IPS-NIHi11 (cell line): ENCODE measurements at places on chromosomes 7 and 10.

DNA sequence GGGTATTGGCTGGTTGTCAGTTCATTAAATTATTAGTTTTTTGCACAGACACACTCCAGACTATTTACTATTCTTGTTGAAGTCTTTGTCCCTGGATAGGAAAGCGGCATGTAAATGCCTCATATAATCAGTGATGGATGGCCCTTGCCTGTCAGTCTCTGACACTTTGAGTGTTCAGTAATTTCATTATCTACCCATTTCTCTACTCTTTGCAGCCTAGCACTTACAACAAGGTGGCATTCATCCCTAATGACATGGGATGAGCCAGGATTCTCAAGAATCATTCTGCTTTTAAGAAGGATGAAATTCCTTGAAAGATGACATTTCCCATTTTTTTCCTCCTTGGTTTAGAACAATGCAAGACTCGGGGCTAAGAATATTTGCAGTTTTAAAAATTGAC, 155.7 kb downstream of the SORCS3 start:
- DNase-seq, result no peak

- DNase-seq, result no peak
These were observed 5.6 kb downstream of the CCSER2 start for GRCh38 chr10:84333864-84334451.

GRCh38 chr7:30238721-30239441, 45.5 kb upstream of the ZNRF2 start:
- DNase-seq, result no peak

- peak; percentile 87 for DNase-seq
These were observed at the start of gene SFMBT2 for GRCh38 chr10:7410862-7411670. SFMBT2 (minus strand) TSS chr10:7411034; CDS start chr10:7381898, 29,136 bp downstream.

DNA sequence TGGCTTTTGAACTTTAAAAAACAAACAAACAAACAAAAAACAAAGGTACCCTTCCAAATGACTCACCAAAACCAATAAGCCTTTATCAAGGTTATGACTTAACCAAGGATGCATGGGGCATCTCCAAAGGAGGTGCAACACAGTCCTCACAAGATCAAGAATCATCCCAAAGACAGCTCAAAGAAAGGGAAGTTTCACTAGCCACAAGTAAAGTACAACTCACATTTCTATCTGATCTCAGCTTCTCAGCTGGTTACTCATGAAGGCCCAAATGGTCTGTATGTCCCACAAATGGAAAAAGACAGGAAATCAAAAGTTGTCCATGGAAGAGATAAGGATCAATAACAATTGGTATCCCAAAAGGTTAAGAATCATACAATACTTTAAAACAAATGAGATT, 6.0 kb upstream of the MKLN1 start:
- no peak for DNase-seq

- no peak for DNase-seq
These were observed 592.7 kb downstream of the NXPH1 start for GRCh38 chr7:9026121-9026520.

DNA sequence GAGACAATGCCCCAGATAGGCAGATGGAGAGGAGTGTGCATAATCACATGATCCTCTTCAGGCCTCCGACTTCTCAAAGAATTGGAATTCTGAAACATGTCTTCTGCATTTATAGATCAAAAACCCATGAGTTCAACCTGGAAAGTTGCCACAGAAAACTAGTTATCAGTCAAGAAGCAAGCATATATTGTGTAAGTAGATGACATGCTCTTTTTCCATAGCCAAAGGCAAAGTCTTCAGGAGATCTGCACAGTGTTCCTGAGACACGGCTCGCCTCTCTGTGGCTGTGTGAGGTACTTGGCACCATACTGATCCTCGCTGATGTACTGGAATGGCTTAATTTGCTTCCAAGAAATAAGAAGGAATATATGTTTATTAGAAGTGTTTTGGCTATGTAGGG, 213.5 kb upstream of the MKI67 start:
- no peak for DNase-seq

- no peak for DNase-seq
These were observed 964.7 kb downstream of the LRMDA start for GRCh38 chr10:76396134-76396533.

DNA sequence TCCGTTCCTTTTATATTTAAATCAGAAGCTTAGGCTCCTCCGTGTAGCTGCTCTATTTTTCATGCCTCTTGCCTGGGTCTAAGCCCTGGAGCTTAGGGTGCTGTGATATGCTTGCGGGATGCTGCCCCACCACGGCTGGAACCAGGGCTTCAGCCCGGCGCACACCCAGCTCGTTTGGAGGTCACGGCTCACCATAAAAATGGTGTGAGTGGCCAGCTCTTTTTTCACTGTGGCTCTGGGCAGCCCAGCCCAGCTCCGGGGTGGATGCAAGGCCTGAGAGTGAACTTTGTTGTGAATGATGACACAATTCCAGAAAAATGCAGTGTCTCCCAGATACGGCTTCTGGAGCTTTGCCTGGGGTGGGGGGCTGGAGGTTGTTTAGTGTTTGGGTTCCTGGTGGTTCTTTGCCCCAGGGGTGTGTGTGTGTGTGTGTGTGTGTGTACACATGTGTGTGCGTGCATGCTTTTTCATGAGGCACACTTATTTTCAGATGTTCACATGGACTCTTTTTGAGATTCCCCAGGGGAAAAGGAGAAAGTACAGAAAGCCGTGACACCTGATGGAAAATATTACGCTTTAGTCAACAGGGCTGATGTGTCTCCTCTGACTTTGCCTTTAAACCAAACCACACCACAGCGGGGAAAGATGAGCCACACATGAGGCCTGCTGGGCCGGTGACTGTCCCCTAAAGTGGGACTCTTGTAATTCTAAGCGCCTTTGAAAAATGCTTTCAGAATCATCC, 46.2 kb downstream of the GRK5 start:
- DNase-seq, result peak; percentile 47

GRCh38 chr10:122254831-122255230, 16.3 kb upstream of the BTBD16 start:
- DNase-seq, result no peak

- peak; percentile 12 for DNase-seq
These were observed 674 bp upstream of the OSBPL3 start for GRCh38 chr7:24980534-24981170.

DNA sequence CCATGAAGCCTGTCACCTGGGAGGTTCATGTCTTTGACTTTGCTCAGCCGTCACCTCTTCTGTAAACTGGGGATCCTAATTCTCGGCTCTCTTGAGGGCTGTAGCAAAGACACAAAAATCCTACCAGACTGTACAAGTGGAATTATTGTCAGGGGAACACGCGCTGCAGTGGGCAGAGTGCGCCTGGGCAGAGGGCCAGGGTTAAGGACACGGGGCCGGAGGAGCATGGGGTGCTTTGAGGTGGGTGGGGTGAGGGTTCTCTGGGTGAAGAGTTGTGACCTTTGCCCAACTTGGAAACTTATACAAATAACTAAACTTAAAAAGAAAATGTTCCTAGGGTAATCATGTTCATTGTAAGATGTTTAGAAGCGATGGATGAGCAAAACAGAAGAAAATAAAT, 36.0 kb downstream of the PALD1 start:
- DNase-seq, result no peak

DNA sequence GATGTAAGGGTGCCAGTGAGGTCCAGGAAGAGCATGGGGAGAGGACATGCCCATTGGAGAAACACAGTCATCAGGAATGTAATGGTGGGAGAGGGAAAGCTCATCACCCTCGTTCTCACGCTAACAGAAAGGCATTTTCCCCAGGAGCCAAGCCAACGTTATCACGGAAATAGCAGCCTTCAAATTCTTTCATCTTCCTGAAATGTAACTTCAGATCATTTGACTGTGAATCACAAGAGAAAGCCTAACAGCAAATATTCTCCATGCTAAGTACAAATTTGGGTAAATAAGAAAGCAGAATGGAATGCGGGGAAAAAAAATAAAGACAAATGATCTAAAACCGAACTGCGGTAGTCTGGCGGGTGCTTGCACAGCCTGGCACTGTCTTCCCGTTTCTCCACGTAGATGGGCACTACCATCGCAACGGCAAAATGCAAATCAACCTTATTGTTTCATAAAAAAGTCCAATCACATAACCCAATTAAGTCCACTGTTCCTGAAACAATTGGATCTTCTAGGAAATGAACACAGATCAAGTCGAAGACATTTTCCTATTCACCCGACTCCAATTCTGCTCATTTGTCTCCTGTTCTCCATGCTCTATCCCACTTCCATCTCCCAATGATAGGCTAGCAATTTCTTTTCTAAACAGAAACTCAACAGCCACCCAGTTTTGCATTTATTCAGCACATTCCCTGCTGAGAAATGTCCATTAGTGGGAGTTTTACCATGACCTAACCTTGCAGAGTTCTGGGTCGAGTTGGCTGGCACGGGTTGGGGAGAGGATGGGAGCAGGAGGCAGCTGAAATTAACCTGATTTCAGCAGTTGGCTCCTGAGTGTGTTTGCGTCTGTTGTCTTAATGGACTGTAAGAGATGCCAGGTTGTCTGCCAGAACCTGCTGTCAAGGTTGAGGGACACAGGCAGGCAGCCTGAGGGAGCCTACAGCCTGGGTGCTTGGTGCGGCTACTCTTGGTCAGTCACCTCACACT, 74.6 kb upstream of the FRMD4A start:
- DNase-seq, result no peak

DNA sequence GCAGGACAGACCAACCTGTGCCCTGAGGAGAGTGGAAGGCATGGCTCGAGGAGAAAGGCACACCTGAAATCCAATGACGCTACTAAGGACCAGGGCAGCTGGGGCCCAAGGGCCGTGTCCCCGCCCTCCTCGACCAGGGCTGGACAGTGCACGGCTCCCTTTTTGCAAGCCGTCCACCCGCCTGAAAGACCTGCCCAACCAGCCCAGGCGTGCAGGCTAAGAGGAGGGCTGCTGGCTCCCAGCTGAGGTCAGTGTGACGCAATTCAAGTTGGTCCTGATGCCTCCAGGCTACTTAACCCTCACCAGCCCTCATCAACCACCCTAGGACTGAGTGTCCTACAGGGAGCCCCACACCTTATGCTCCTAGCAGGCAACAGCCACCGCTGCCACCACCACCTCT, 69.3 kb downstream of the DLG5 start:
- peak; percentile 71 for DNase-seq

DNA sequence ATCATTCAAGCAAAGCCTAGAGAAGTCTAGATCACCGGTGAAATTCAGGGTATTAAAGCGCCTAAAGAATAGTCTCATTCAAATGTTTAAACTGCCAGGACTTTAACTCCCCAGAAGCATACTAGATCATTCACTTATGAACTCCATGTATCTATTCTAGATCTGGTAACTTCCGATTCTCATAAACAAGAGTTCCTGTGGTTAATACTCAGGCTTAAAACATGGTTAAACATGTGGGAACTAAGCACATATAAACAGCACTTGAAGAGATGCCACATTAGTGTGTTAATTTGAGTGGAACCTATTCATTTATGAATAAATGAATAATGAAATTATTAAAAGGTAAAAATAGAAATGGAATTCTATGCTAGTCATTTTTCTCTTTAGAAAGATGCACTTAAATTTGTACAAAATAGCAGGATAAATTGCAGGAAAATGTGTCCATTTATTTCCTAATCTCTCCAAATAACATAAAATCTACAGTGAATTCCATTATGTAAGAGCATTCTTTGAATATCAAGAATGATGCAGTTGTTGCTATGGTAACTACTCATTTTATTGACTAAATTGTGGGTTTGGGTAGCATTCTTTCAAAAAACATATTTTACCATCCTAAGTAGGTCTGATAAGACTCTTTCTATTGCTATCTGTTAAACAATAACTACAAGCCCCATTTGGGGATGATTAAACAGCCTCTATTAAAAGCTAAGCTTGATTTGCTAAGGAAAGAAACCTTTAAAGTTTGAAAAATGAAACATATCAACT, 147.6 kb upstream of the TMEM168 start:
- DNase-seq, result no peak

DNA sequence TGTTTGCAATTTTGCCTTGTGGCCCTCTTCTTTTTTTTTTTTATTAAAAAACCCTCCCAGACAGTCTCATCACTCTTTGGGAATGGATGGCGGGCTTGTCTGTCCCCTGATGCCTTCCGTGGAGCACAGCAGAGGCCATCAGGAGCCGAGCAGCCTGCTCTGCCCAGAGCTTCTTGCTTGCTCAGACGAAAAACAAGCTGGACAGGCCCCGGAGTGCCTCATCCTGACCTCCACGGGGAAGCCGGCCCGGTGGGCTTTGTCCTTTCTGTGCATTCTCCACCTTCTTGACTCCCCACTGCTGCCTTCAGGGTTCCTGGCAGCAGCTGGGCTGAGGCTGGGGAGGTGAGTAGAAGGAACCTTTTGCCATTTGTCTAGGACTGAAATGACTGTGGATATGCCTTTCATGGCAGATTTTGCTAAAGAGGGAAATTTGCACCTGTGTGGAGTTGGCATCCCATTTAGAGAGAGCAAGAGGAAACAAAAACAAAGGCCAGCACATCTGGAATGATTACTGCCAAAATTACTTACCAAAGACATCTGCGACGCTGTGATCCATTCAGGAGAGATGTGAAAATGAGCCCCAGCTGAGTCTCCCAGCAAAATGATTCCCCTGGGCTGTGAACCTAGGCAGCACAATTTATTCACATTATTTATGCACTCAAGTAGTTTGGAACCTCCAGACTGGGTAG, 108.3 kb downstream of the AOAH start:
- peak; percentile 23 for DNase-seq

GRCh38 chr10:34824870-34825269, 9.8 kb upstream of the PARD3 start:
- DNase-seq, result peak; percentile 49

DNA sequence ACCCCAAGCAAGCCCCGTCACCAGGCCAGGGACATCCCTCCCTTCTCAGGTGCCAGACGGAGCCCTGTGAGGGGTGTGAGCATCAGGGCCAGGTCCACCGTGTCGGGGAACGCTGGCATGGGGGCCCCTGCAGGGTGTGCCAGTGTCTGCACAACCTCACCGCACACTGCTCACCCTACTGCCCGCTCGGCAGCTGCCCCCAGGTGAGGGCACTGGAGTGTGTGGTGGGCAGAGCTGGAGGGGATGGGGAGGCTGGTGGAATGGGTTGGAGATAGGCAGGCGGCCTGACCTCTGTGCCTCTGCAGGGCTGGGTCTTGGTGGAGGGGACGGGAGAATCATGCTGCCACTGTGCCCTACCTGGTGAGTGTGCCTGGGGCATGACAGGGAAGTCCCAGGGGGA, 19.9 kb upstream of the ZNF467 start:
- DNase-seq, result no peak

GRCh38 chr7:84230491-84230890, 35.9 kb upstream of the SEMA3A start:
- no peak for DNase-seq

DNA sequence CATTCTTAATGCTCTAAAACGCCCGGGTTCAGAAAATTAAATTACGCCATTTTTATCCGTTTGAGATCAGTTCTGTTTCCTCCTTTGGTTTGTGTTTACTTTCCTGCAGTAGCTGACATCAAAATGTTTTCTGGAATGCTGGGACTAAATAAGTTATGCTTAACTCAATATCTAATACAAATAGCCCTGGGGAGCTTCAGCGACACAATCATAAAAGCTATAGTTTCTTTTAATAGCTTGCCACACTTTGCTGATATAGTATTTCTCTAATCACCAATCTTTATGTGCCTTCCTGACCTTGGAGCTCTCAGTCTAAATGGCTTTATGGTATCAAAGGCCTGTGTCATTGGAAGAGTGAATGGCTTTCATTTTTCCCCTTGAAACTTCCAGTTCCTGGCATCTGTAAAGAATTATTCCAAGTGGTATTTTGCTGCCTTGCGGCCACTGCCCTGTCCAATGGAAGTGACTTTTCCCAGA, 202.7 kb downstream of the HDAC9 start:
- DNase-seq, result no peak
